Activated CD8-positive, alpha-beta memory T cell treated with anti-CD3 and anti-CD28 coated beads for 48 hours (primary cell): ENCODE measurements at places on chromosomes 1 and 21.

DNA sequence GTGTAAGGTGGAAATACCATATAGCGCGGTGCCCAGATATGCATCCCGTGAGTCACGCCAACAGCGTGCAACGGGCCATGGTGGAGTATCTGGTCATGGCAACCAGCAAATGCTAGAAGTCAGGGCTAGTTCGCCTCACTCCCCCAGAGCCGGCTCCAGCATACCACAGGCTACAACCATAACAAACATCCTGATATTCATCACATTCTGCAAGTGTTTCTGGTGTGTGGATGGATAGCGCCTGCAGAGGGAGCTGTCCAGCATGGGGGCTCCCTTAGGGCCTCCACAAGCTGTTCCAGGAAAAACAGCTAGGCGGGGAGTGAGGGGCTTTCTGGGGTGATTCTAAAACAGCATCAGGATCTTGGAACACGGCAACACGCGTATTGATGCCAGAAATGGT, 6.8 kb downstream of the C1orf198 start:
- DNase-seq, result no peak

GRCh38 chr1:200872446-200873115, at the start of gene GPR25:
Gene GPR25, plus strand, starts transcription at chr1:200872981. Its CDS starts 57 bp downstream, at chr1:200873038.
- no peak for DNase-seq

- no peak for DNase-seq
These were observed 943.6 kb downstream of the KCNT2 start for GRCh38 chr1:195664628-195665027.

DNA sequence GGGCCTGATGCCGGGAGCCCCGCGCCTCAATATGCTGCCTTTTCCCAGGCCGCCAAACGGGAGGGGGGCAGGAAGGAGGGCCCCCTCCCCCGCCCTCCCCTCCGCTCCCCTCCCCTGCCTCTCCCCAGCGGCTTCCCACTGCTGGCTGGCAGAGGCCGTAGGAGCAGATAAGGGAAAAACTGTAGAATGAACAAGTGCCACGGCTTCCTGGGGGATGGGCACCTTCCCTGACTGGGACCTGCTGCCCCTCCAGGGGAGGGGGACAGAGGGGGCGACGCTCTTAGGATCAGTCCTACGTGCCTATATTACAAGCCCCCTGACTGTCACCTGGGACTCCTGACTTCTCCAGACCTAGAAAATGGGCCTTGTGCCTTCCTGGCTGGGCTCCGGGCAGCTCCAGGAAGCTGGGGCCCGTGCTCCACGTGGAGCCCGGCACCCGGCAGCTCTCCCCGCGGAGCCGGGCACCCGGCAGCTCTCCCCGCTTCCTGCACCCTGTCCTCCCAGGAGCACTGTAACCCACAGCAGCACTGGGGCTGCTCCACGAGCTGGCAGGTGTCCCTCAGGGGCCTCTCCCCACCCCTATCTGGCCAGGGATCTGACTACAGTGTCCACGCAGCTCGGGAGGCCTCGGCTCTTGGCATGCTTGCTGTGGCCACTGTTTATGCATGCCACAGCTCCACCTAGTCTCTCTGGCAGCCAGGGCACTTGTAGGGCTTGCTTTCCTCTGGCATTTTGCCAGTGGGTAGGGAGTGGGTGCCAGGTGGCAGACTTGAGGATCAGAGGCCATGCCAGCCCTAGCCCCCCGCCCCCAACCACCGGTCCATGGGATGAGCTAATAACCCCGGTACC, 674 bp upstream of the HES5 start:
- DNase-seq, result no peak

DNA sequence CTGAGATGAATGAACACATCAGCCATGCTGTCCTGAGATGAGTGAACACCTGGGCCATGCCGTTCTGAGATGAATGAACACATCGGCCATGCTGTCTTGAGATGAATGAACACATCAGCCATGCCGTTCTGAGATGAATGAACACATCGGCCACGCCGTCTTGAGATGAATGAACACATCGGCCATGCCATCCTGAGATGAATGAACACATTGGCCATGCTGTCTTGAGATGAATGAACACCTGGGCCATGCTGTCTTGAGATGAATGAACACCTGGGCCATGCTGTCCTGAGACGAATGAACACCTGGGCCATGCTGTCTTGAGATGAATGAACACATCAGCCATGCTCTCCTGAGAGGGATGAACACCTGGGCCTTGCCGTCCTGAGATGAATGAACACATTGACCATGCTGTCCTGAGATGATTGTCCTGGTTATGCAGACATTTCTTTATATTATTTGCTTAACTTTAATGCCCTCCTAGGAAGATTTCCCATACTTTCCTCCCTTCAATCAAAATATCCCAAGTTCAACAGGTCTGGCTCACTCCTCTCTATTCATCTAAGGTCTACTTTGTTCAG, 48.6 kb upstream of the COL6A1 start:
- DNase-seq, result no peak

DNA sequence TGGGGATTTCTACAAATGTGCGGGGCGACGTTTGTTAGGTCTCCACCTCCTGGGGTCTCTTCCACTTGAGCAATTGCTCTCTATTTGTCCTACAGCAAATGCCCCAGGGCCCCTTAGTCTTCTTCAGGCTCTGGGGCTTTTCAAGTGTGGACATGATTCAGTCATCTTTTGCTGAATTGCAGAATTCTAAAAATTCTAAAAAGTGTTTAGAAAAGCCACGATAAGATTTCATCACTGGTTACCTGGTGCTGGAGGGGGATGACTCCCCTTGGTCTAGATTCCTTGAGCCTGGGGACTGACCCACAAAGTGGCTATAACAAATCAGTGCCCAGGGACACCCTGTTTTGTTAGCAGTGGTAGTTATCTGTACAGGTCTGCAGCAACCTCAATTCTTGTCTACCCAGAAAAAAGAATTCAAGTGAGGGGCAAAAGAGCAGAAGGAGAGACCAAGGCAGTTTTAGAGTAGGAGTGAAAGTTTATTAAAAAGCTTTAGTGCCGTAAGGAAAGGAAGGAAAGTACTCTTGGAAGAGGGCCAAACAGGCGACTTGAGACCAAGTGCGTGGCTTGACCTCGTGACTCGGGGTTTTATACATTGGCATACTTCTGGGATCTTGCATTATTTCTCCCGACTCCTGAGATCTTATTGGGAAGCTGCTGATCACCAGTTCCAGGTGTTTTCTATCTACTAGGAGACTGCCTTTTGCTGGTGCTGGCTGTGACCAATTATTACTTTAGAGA, 25.2 kb downstream of the PROK1 start:
- no peak for DNase-seq

- no peak for DNase-seq
These were observed 12.8 kb downstream of the ZNF687 start for GRCh38 chr1:151294742-151295462.

DNA sequence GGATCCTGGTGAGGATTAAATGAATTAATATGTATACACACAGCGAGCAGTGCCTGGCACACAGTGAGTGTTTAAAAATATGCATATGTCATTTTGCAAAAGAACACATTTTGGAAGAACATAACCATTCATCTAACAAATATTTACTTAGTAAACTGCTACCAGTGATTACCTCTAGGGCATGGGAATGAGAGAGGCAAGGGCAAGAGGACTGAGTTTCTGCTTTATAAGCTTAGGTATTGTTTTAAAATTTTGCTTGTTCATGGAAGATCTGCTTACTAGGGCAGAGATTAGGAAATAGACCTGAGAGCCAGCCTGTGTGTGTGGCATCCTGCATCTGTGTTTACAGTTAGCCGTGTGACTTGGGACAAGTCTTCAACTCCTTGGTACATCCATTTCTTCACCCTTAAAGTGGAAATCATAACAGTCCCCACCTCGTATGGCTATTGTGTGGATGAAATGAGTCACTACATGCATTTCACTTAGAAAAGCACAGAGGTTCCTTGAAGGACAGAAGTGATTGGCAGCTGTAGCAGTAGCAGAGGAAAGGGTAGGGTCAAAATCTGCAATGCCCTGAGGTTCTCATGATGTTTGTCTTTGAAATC, 198.5 kb upstream of the FMN2 start:
- DNase-seq, result no peak

DNA sequence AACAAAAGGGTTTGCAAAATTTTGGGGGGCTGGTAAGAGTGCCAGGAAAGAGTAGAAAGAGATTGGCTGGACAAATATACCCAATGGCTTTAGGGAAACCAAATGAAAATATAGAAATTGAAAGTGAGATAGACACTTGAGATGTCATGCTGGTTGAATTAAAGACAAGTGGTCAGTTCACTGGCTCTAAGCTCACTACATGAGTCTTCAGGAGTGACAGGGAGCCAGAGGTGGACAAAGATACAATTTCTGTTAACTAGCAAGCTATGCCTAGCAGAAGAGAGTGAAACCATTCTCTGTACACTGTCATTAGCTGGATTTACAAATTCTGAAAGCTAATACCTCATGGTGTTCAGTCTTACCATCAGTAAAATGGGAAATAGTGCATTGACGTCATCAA, 82.5 kb downstream of the TBX15 start:
- DNase-seq, result no peak

DNA sequence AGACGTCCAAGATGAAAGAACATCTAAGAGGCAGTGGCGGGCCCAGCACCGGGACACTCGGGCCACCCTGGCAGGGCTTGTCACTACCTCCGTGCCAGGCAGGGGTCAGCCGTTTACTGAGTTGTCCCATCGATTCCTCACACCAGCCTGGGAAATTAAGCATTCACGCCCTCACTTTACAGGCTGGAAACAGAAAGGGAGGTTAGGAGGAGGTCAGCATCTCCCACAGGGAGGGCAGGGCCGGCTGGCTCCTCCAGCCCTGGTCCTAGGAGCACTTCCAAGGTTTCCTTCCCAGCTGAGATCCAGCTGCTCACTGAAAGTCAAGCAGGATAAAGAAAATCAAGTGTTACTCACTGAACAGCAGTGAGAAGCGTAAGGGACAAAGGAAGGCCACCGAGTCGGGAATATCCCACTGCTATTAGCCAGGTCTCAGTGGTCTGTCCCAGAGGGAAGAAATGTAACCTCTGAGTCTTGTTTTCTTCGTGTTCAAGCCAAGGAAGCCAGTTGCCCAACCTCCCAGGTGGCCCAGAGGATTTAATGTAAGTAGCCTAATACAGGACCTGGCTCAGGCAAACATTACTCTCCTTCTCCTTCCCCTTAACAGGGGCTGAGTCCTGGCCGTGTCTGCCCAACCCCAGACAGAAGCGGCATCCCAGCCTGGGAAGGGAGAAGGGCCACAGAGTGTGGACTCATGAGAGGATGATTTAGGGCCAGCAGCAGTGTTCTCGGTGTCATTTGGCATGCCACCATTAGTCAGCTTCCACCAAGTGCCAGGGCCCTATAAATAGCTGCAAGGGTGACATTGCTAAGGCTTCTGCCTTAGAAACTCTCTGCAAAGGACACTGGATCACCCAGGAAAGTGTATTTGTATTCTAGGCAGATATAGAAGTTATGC, 203.1 kb upstream of the GALNT2 start:
- DNase-seq, result no peak

DNA sequence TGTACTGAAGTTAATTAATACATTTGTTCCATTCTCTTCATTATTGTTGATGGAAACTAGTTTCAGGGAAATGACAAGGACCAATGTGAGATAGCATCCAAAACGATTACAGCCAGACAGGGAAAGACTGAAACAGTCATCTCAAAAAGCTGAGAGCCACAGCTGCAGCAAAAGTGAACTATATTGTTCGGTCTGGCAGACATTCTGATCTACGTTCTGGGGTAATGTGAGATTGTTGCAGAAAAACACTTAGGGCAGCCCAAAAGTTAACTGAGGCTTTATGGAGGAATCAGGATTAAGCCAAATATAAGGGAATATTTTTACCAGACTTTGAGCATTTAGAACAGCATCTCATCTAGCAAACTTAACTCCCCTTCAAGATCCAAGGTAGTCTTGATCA, 112.9 kb downstream of the LRRC40 start:
- DNase-seq, result no peak

DNA sequence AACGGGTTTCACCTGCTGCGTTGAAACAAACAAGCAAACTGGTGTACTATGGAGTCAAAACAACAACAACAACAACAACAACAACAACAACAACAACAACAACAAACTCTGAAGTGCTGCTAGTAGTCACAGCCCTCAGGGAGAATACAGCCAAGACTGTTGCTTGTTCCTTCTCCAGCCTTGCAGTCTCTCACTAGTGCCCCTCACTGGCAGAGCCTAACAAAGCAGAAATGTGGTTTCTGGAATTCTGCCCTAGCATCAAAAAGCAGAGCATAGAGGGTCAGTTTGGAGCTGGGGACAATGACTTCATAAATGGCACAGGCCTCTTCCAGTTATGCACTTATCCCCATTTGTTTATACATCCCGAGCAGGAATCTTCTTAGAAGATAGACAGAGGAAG, 187.4 kb downstream of the KCNK2 start:
- DNase-seq, result no peak

DNA sequence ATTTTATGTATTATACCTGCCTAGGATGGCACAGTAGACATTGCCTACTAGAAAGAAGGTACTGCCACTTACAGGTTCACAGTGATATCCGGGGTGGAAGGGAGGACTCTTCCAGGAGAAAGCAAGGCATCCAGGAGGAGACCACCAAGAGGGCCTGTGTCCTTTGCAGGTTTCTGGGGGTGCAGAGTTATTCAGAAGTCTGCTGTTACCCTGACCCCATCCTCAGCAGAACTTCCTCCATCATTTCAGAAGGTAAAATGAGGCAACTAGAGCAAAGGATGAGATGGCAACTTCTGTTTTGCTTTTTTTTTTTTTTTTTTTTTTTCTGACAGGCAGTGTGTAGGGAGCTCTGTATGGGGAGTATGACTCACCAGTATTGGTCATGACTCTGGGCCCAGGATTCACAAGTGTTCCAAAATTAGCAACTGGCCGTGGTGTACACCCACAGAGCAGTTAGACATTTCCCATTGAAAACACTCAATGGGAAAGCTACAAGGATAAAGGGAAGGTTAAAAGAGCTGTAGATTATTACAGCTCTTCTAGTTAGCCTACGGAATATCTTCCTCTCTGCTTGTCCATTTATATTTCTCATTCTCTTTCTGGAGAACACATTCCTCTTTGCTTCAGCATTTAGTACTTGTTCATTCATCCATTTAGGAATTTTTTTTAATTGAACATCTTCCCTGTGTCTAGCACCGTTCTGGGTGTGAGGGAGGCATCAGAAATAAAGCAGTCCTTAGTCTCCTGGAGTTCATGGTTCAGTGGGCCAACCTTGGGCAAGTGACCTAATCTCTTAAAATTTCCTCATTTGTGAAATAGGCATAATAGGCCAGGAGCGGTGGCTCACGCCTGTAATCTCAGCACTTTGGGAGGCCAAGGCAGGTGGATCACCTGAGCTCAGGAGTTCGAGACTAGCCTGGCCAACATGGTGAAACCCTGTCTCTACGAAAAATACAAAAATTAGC, 50.5 kb upstream of the PPP2R5A start:
- DNase-seq, result no peak

GRCh38 chr1:114758256-114758832, 560 bp upstream of the CSDE1 start:
- DNase-seq, result no peak

- DNase-seq, result no peak
These were observed 51.1 kb downstream of the LRRC8D start for GRCh38 chr1:89871768-89872473.

DNA sequence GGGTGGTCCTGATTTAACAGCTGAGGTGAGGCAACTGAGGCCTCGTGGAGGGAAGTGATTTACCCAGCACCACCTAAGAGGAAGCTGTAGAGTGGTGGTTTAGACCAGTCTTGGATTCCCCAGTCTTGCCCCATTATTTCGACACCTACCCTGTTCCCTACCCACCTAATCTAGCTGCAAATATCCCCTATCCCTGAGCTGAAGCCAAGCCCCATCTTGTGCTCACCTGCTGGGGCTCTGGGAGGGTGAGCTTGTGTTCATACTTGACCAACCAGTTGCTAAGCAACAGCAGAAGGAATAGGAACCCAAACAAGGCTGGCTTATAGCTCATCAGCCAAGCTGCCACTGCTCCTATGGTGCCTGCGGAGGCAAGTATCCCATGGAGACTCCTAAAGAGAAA, 2.0 kb downstream of the TEX46 start:
- DNase-seq, result no peak

- DNase-seq, result no peak
These were observed 283.8 kb downstream of the SDCCAG8 start for GRCh38 chr1:243539636-243540035.
